ENCODE measurements at places on chromosomes 7 and 10. TPM values are rescaled to one million over a fixed set of nuclear protein-coding genes. Genes with fewer than 3 reads are reported as not detected.

Gene DNAH11
- 0.32 TPM for total RNA-seq

Gene ATP6V0A4
- 4.7 TPM for total RNA-seq

- no peak for DNase-seq
Measured at GRCh38 chr7:47024991-47025390, 556.9 kb downstream of the TNS3 start.

DNA sequence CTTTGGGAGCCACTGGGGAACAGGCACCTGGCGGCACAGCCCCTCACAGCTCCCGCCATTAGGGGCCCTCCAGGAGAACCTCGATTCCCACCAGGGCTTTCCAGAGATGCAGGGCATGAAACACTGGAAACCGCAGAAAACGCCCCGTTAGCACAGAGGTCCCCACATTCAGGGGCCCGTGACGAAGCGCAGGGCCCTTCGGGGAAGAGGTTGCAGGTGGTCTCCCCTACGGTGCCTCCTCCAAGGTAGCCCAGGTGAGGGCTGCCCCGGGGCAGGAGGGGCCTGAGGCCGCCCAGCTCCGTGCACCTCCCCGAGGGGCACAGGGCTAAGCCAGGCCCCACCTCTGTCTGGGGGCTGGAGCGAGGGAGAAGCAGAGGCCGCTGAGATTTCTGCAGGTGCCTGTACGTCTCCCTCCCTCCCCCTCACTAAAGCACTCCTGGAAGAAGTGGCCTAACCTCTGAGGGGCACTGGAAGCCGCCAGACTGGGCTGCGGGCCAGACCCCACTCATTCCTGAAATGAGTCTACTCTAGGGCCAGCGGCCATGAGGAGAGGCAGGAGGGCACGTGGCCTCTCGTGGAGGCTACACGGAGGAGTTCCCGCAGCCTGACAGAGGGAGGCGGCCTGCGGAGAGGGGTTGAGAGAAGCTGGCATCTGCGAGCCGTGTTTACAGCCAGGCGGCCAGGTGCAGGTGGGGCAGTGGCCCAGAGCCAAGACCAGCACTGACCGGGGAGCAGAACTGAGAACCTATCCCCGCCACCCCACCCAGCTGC lies 6.9 kb downstream of the PDGFA start:
- peak; percentile 69 for DNase-seq

GRCh38 chr7:158825628-158826289 lies 3.5 kb downstream of the ESYT2 start:
- no peak for DNase-seq

DNA sequence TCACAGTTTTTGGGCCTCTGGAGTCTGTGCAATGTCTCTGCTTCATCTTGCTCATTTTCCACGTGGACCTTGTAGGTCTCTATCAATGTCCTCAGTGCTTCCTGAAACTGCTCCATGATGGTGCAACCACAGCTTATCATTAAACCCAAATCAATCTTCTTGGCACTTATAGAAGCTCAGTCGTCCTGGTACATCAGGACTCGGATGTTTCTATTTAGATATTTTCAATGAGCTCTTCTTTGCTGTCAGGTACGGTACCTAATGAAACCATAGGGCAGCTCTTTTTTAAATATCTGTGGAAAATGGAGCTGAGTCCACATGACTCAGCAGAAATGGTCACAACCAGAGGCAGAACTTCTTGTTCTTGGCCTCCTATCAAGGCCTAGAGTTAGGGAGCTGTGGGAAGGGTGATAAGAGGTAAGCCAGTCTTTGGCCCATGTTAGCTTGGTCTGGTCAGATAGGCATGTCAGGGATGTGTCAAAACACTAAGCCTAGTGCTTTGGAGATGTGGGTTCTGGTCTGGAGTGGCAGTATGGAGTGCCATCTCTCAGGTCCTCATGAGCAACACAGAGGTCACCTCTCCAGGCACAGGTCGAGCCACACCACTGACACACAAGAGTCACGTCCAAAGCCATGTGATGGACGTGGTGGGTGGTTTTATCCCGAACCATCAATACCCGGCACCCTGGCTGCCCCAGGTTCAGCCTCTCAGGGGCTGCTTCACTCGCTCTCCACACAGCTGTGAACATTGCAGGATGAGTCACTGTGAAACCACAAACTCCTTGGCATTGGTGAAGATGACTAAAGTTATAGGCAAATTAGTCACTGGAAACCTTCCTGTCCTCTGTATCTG lies 87.0 kb downstream of the TBXAS1 start:
- DNase-seq, result peak; percentile 42

GRCh38 chr10:75513292-75513885 lies 82.0 kb downstream of the LRMDA start:
- DNase-seq, result no peak

DNA sequence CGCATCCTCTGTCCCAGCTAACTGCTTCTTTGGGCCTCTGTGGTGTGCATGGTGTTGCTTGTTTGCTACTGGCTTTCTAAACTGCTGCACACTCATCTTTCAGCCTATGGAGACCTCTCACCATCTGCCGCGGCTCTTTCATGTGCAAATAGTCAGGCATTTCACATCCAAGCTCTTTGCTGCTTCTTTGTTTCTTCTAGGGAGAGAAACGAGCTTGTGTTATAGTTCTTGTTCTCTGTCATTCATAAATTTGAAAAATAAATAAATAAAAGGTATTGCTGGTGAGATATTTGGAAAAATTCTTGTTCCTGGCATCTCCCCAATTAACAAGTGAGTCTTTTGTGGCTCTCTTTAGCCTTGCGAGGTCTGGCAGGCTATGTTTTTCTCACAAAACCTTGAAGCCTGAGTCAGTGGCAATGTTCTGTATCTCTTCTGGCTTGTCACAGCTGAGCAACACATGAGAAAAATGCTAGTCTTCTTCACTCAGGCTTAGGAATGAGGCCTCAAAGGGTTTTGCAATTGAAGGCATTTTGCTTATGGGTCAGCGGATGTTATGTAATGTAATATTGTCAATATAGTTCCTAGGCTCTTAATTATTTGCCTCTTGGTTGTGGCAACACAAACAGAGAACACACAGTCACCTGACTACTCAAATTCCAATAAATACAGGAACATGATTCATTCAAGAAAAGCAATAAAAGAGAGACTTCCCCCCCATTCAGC lies 274.0 kb downstream of the FRMD4A start:
- DNase-seq, result no peak

Gene TNPO3
- total RNA-seq, result 36.4 TPM

Gene FAM25C
- not detected for total RNA-seq

DNA sequence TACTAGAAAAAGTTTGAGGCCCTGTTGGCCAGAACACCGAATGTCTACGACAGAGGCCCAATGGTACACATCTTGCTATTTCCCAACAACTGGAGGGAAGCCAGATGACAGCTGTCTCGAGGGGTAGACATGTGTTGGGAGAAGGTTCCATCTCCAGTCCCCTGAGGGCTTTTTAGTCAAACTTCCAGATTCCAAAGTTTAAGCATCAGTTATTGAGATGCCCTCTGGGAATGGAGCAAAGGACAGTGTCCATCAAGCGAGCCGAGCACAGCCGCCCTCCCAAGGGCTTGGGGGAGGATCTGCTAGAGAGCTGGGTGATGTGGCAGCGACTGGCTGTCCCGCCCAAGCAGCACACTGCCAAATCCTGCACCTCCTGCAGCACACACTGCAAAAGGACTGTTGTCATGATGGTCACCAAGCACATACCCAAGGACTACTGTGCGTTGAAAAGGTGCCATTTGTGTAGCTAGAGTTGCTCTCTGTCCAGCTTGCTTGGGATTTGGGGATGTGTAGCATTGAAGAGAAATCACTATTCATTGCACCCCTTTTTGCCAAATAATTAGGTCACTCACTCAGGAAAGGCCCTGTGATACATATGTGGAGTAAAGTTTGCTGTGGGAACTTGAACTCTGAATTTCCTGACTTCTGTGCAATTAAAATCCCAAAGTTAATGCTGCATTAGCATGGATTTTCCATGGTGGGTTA lies 164.6 kb downstream of the TRIL start:
- DNase-seq, result no peak

DNA sequence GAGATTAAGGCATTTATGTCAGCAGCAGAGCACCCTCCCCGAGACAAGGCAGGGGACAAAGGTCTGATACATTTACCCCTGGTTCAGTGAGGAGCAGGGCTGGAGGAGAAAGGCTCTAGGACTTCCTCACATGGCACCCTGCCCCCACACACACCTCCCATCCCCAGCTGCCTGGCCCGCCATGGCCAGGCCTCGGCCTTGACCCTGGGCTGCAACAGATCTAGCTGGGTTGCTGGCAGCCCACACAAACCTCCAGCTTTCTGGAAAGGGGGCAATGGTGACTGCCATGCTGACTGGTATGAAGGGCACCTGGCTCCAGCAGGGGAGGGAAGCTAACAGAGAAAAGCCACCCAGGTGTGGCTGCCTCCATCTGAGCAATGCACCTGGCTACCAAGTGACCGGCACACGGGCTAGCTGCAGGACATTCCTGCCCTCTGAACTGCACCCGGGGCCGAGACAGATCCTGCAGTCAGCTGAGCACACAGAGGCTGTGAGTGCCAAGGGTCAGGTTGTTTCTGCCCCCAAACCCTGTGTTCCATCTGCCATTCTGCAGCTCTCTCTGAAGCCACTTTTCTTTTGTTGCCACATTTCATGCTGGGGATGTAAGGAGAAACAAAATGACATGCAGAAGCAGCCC lies 85.8 kb upstream of the LRRC18 start:
- no peak for DNase-seq

Gene NPSR1
- total RNA-seq, result not detected

DNA sequence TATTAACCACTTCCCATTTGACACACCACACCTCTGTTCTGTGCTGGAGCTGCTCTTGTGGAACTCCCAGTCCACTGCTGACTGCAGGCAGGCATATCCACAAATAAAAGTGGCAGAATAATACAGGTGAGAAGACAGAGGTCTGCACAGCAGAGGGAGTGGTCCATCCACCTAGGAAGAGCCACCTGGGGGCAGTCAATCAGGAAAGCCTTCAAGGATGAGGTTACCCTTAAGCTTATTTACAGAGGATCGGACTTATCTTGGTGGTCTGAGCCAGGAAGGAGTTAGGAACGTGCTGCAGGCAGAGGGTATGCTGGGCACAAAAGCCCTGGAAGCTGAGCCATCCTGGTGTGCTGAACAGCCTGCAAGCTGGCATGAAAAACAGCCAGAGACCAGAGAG lies 78.7 kb downstream of the FRMPD2 start:
- DNase-seq, result no peak

GRCh38 chr10:35872671-35873070 lies 230.6 kb upstream of the FZD8 start:
- no peak for DNase-seq

DNA sequence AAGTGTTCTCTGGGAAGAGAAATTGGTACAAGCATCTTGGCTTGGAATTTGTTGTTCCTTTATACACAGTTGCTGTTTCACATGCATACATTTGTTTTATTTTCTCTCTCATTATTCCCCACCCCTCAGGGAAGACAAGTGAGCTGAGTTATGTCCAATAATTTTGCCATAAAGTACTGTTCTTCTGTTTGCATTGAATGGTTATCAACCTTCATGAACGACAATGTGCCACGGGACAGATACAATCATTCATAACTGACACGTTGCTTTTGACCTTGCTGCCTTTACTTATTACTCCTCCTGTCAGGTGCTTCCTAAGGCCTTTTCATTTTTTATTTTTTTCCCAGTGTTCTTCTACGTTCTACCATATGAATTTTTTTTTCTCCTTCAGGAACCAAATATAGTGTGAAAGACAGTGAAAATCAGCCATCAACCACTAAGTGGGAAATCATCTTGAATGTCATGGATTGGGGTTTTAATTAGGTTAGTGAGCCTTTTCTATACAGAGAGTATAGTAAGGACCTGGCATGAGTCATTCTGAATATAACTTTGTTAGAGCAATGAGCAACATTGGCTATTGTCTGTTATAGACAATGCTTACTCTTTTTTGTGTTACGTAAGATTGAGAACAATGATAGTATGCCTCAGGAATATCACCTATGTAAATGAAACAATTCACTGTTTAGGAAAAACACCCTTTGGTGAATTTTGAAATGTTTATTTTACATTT lies 383.2 kb downstream of the MALRD1 start:
- no peak for DNase-seq

Gene MYPN
- total RNA-seq, result 0.33 TPM

Gene MMD2
- not detected for total RNA-seq

- DNase-seq, result no peak
Measured at GRCh38 chr7:22128528-22128920, 182.8 kb upstream of the CDCA7L start.

Gene NEUROD6
- total RNA-seq, result not detected

Gene LIPJ
- total RNA-seq, result 2.5 TPM

DNA sequence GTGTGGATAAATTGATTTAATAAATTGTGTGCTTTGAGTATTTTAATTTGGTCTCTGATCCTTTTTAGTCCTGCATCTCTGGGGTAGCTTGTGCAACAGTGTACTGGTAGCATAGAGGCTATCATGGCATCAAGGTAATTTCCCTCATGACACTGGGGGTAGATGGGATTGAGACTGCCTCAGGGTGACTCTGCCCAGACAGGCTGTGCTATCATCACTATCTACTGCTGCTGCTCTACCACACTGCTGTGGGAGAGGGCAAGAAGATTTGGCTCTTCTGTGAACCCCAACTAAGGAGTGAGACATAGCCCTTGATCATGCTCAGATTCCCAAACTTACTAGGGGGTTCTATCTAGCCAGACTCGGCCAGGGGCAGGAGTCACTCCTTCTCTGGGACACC lies 43.6 kb upstream of the JAZF1 start:
- DNase-seq, result no peak

DNA sequence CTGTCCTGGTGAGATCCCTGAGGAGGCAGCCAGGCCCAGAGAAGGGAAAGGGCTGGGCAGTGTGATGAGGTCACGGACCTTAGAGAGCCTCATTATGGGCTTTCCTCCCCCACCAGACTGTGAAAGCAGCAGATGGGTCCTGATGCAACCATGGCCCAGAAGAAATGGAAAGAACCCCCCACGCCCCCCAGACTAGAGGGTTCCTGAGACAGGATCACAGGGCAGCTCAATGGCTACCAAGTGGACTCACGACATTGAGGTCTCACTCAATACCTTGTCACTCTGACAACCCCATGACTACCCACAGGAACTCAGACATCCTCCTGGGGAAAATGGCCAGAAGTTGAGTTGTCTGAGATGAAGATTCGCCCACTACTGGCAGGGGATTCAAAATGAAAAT lies 36.7 kb downstream of the FAM241B start:
- DNase-seq, result no peak

GRCh38 chr10:53430127-53430891 lies 657.7 kb upstream of the MBL2 start:
- no peak for DNase-seq
